Activated CD8-positive, alpha-beta memory T cell treated with anti-CD3 and anti-CD28 coated beads for 24 hours (primary cell): ENCODE measurements at places on chromosomes 4 and X.

DNA sequence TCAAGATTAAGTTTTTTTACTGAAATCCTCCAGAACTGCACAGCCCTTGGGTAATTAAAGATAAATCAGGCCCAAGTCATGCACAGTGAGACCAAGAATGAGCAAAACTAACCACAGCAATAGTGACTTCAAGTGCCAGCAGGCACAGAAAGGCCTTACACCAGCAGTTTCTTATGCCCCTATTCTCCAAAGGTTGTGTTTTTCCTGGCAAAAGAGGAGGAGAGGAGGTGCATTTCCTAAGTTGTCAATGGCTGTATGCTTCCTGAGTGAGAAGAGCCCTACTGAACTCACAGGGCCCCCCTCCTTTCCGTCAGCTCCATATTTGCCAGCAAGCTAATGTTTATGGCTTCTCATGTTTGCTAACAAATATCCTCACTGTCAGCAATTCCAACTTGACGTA is 418.7 kb upstream of the INTU start:
- no peak for DNase-seq

DNA sequence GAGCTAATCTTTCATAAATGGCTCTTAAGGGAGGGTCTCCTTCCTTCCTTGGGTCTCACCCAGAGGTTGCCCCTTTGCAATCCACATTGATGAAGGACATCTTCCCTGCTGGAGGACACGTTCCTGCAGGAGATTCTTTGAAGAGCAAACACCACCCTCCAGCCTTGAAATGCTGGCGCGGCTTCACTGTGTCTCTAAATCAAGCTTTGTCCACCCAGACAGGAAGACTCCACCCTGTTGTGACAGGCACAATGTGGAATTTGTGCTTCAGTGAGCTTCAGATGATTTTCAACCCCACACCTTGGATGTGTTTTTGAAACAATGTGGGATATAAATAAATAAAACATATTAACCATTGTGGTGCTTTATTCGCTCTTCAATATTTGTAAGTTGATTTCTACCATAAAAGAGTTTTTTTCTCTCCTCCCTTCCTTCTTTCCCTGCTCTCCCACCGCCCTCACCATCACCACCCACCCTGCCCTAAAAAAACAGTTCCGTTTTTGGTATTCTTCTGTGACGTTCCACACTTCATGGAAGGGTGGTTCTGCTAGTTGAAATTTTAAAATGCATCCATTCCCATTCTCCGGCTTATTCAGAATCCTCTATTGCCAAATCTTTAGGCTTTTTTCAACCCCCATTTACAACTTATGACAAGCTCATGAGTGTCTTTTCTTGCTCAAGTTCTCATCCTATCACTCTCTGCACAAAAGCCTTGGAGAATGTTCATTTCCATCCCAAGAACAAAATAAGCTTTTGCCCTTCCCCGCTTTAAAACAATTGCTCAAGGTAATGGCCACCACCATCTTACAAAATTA is 264.3 kb downstream of the RAPGEF2 start:
- no peak for DNase-seq

DNA sequence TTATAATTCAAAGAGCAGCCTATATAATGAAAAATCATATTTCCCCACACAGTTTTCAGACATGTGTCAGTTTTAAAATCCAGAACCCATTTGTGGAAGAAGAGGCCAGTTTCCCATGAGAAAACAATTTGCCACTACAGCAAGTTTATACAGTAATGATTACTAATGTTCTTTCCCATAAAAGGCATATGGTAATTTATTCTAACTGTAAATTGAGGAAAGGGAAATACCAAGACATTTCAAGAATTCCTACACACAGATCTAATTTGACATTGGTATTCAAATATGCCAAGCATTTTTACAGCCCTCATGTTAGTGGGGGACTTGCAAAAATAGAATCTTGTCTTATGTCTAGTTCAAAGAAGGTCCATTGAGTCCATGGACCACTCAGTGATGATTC is 1368.6 kb downstream of the FSTL5 start:
- DNase-seq = no peak

GRCh38 chr4:113101669-113102068 is 52.2 kb downstream of the ANK2 start:
- no peak for DNase-seq

DNA sequence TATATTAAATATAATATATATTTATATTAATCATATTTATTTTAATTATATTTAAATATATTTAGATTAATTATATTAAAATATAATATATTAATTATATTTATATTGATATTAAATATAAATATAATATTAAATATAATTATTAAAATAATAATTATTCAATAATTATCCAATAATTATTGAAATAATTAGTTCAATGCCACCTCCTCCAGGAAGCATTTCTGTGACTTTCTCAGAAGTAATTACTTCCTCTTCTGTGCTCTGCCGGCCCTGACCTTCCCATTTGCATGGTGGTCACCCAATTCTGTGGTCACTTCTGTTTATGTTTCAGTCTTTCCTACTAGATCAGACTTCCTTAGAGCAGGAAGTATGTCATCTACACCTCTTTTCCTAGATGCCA is 45.8 kb downstream of the EVC2 start:
- DNase-seq = no peak

DNA sequence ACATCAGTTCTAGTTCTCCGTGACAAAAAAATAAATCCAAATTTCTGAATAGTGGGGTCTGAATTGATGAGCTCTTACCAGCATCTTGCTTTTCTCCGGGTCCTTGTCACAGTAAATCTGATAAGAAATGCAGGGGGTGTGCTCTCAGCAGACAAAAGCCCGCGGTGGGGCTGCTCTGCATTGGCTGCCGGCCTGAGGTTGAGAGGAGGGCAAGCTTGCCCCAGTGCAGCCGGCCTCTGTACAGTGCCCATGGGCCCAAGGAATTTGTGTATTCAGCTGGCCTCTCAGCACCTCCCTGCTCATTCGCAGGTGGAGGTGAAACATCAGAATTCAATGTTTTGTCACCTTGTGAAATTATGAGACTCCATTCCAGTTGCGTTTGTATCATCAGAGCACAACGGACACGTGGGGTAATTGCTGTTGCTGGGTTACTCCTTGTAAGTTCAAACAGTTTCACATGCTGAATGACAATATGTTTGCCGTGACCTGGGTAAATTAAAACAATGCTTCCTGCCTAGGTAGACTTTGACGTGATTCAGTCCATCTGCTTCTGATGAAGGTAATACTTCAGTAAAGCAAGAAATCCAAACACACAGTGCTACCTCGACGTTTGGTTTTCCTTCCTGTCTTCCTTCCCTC is 596.4 kb downstream of the MID1IP1 start:
- no peak for DNase-seq

DNA sequence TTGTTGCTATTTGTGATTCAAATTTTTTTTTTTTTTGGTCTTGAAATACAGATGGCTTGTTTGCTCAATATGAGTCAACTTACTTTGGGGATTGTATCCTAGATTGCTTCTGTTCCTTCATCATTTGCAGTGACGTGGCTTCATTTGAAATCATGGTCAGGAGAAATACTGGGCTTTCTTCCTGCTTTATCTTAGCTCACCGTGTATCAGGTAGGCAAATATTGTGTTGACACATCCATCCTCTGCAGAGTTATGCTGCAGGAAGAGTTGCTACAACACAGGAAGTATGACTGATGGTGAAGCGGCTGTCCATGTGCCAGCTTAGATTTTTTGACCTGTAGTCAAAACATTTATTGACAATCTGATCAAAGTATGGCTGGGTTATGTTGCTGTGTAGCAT is 232.2 kb downstream of the C4orf33 start:
- DNase-seq = no peak

DNA sequence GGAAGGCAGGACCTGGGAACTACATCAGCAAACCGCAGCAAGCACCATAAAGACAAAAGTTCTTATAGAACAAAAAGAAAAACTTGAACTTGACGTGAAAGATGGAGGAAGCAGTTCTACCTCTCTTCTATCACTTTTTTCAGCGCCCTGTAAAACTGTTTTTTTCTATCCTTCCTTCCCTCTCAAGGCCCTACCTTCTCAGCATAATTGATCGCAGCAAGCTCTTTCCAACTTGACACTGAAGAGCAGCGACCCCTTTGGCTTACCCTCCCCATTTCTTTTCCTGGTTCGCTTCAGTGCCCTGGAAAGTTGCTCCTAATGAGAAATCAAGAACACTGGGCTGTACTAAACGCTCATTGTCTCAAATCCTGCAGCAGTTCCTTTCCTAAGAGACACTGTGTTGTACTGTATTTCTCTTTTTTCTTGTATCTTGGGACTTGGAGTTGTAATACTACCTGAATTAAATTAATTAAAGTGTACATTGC is 150.6 kb upstream of the SLC4A4 start:
- no peak for DNase-seq

DNA sequence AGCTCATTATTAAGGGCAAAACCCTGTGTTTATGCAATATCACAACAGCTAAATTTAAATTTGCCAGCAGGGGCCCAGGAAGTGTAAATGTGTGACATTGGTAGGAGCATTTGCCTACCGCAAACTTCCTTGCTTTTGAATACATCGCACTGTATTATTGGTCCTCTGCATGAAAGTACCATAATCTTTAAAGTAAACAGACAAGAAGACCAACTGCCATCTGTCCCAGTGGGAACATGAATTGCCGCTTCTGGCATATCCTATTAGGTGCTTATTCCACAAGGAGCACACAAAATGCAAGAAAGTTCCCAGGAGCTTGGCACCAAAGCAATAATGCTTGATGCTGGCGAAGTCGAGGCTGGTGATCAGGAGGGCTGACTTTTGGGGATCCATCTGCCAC is 51.3 kb downstream of the SOD3 start:
- no peak for DNase-seq

- DNase-seq = no peak
Measured at GRCh38 chr4:10084651-10085358, 31.8 kb downstream of the WDR1 start.

- DNase-seq = no peak
Measured at GRCh38 chrX:111168314-111168713, 72.3 kb downstream of the PAK3 start.

DNA sequence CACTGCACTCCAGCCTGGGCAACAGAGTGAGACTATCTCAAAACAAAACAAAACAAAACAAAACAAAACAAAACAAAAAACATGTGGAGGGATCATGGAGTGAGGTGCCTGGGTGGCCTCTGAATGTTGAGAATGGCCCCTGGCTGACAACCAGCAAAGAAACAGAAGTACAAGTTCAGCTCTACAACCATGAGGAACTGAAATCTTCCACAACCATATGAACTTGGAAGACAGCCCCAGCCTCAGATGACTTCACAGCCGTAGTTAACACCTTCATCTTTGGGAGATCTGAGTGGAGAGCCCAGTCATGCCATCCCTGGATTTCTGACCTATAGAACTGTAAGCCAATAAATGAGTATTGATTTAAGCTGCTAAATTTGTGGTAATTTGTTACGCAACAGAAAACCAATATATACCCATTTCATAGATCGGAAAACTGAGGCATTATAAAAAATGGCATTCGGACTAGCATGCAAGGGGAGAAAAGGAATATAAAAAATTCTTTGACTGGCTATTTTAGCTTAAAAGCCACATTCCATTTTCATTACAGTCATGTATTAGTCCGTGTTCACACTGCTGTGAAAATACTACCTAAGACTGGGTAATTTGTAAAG is 138.7 kb upstream of the RAPGEF2 start:
- DNase-seq = no peak

GRCh38 chr4:165096776-165097175 is 15.9 kb downstream of the TMEM192 start:
- no peak for DNase-seq

- DNase-seq = no peak
Measured at GRCh38 chrX:2316534-2316933, 184.2 kb downstream of the DHRSX start.

- DNase-seq = peak; percentile 83
Measured at GRCh38 chrX:18390941-18391538, 34.4 kb upstream of the CDKL5 start.

DNA sequence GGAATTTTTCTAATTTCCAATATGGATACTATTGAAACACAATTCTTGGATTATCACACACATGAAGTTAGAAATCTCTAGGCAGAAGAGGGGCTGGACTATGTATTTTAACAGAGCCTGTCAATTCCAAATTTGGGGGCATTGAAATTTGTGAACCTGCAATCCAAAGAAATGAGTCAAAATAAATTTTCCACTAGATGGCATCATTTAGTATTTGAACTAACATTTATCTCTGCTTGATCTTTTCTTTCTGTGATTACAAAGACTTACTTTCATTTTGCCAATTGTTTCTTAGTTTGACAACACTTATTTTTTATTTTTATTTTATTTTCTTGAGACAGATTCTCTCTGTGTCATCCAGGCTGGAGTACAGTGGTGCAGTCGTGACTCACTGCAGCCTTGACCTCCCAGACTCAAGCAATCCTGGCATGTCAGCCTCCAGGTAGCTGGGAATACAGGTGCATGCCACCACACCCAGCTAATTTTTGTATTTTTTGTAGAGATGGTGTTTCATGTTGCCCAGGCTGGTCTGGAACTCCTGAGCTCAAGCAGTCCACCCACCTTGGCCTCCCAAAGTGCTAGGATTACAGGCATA is 2.7 kb upstream of the PYURF start:
- no peak for DNase-seq

- DNase-seq = no peak
Measured at GRCh38 chr4:184016759-184017668, 111.9 kb downstream of the STOX2 start.

DNA sequence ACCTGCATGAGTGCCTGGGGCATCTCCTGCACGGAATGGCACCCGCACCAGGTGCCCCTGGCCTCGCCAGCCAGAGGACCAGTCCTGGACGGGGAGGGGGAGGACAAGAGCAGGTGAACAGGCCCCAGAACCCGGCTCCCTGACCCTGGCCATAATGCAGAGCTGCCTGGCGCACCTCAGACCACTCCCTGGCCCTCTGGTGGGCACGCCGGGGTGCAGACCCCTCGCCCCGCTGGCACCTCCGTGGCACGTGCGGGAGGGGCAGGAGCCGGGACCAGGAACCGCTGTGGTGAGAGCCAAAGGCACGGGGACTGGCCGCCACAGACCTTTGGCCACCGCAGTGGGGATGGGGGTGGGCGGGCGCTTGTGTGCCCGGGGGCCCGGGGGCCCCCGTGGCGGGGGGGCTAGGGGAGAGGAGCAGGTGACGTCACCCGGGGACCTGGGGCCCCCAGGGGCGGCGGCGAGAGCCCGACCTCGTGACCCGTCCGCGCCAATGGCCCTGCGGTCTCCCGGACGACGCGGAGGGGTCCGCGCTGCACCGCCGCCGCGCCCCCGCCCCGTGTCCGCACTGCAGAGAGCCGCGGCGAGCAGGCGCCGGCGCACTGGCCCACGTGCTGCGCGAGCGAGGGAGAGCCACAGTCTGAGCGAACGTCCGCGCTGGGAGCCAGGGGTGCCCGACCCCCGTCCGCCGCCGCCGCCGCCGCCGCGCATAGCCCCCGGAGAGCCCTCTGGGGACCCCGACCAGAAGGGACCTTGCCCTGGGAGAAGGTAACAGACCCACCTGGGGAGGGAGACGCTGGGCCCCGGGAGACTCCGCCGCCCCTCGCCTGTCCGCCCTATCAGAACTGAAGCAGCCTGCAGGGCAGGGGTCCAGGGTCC is at the start of gene PNMA3:
PNMA3 (plus strand) TSS at position 600 of the 879 bp plus-strand sequence. CDS start 586 bp downstream, outside the sequence.
- no peak for DNase-seq

- no peak for DNase-seq
Measured at GRCh38 chr4:152729466-152729865, 49.7 kb upstream of the TMEM154 start.

GRCh38 chr4:87965501-87965975 is 10.0 kb upstream of the SPP1 start:
- DNase-seq = no peak
